ENCODE measurements at places on chromosomes 6 and 20. TPM values are rescaled to one million over a fixed set of nuclear protein-coding genes. Genes with fewer than 3 reads are reported as not detected.
A peak's percentile ranks its signal among the peaks of the same experiment; 100 is the strongest.

- DNase-seq = no peak
Observed at GRCh38 chr20:36848078-36848660, 27.8 kb upstream of the TLDC2 start.

DNA sequence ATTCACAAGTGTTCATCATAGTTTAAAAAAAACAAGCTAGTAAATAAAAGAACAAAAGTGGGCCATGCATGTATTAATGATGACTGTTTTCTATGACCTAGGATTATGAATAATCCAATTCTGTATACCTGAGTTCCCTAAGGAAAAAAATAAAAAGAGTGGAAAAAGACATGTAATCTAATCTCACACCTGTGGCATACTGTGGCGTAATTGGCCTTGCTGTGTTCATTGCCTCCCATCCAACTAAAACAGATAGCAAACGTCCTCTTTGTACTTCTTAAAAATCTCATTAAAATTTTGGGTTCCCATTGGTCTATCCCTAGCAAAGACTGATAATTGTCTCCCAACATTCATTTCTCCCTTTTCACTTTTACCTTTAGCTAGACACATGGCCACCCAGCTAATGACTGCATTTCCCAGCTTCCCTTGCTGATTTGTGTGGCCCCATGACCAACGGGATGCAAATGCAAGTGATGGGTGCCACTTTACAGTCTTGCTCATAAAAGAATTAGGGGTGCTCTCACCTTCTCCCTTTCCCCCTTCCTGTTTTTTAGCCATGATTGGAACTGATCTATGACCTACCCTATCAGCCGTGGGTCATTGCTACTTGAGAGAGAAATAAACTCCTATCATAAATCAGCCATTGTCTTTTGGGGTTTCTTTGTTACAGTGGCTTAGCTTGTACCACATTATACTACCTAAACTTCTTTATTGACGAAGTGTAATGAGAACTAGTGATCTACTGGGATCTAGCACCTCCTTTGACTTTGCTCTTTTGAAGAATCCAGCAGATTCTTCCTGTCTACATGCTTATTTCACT is 32.0 kb upstream of the TBC1D22B start:
- no peak for DNase-seq

GRCh38 chr6:169252505-169253189 is 999 bp downstream of the THBS2 start:
- no peak for DNase-seq

DNA sequence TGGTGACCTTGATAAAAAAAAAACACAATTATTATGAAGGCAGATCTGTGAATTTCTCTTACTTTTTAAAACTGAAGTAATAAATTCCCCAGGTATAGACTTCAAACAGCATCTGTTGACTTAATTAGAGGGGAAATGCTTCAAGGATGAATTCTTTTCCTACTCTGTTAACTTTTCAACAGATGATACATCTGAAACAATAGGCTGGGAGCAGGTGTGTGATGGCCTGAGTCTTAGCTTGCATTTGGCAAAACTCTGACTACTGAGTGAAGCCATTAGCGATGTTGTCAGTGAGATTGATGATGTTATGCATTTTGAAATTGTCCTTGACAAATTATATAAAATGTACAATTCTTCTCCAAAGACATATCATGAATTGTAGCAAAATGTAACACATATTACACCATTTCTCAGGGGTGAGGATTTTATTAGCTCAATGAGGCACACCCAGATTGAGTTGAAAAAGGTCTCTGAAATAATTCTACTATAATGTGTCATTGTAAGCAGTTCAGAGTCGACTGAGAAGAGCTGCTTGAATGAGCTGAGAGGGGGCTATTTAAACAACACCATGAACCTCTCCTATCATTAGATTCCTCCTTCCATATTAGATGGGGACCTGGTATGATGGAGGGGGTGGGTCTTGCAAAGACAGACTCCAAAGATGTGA is 39.6 kb upstream of the OGFRL1 start:
- DNase-seq = no peak

DNA sequence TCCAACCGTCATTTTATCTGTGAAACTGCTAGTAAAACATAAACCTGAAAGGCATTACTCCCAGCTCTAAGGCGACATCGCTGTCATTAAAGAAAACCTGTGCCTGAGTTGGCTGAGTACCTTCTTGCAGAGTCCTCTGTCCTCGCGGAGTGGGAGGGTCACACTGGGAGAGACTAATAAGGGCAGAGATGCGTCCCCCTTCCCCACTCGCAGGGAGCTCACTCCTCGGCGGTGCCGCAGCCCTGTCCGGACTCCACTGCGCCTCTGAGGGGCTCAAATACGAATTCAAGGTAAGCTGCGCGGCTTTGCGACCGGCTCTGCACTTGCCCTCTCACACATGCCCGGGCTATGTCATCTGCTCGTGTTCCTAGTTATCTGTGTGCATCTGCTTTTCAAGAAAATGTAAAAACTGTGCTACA is at the start of gene COL19A1:
Gene COL19A1, plus strand, starts transcription at position 206 of the 419 bp plus-strand sequence. CDS start 13,012 bp downstream, outside the sequence.
- peak; percentile 50 for DNase-seq

GRCh38 chr20:25051386-25052155 is 6.4 kb downstream of the ACSS1 start:
- no peak for DNase-seq

DNA sequence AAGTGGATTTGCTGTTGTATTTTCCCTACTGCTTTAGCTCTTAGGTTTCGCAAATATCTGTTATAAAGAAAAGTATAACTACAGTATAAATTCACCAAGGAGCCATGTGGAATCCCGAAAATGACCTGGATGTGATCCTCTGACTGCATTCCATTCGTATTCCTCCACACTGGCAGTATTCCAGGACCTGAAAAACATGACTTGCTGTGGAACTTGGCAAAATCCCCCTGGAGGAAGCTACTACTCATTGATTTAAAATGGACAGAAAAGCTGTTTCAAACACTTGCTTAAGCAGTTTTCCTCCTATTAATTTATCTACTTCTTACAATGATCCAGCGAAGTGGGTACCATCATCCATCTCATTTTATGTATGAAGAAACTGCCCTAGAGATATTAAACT is 13.3 kb upstream of the ENPP5 start:
- no peak for DNase-seq

DNA sequence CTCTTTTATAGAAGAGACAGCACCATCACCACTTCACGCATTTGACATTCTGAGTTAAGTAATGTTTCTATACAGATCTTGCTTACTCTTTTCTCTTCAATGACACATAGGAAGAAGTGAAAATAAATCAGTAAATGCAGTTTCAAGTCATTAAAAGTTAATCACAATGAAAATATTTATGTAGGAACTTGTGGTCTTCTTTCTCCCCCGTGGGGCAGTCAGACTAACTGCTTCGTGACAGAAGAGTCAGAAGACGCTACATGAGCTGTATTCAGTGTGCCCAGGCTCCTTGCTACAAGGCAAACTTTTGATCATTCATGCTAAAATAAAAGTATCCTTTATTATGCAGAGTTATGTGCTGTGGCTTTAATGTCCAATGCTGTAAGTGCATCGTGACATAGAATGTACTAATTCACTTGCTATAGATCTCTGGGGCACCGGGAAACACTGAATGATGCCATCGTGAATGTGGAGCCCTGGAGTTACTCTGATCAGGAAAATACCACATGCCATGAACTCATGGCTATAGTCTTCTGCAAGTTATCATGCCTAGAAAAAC is 117.8 kb upstream of the TRAF3IP2 start:
- no peak for DNase-seq

GRCh38 chr6:7243179-7243981 is 69.6 kb downstream of the SSR1 start:
- DNase-seq = peak; percentile 8

DNA sequence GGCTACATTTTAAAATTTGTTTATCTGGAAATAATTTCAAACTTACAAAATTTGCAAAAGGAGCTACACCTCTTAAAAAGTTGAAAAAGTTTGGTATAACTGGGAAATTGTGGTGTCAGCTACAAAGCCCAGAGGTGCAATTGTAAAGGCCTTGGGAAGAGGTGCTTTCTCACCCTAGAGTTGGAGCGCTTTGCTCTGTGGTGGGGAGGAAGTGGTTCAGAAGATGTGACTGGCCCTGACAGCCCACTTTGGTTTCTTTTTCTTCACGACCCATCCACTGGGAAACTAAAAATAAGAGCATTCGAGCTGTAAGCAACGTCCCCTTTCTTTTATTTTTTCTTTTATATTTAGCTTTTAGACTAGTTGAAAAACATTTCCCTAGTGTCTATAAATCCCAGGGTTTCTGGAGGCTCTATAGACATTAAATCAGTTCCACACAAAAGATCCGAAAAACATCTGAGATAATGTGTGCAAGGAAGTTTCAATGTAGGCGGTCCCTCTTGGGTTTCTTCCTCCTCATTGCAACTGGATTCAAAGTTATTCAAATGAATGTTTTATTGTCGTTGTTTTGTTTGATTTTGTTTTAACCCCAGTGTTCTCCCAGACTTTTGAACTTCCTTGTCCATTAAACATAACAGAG is 397.8 kb downstream of the KIF16B start:
- no peak for DNase-seq

DNA sequence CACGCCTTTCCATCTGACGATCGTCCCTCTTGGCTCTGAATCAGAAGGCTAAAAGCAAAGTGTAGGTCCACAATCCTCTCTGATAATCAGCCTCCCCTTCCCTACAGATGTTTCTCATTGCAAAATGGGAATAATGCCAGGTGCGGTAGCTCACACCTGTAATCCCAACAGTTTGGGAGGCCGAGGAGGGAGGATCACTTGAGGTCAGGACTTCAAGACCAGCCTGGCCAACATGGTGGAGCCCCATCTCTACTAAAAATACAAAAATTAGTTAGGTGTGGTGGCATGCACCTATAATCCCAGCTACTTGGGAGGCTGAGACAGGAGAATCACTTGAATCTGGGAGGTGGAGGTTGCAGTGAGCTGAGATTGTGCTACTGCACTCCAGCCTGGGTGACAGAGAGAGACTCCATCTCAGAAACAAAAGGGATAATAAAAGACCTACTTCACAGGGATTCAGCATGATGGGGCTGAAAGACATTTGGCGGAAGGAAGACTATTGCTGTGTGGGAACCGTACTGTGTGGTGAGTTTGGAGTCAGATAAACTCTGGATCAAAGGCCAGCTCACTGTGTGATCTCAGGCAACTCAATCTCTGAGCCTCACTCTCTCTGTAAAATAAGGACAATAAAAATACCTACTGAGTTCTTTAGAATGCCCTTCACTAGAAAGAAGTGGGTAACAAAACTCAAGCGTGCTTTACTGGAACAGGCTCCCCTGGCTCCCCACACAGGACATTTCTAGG is 15.9 kb upstream of the SLC9A8 start:
- no peak for DNase-seq

GRCh38 chr6:33298773-33299236 is at the start of gene RGL2:
RGL2 (minus strand) TSS chr6:33298942; CDS start chr6:33298610, 332 bp downstream.
- DNase-seq = peak; percentile 72

DNA sequence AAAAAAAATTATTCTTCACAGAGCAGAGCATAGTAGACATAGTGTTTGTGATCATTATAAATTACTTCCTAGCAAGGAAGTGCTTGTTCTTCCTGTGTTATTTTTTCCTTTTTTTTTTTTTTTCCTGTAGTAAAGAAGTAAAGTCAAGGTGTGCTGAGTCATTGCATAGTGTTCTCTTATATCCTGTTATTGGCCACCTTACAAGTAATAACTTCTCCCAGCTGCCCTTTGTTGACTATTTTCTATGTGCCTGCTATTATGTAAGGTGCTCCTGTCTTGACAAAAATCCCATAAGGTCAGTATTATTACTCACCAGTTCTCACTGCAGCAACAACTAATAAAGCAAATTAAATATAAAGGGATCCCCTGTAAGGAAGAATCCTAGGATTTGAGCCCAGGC is 195.3 kb downstream of the GJA1 start:
- DNase-seq = no peak

- DNase-seq = no peak
Observed at GRCh38 chr20:56925082-56925830, 296.1 kb downstream of the TFAP2C start.

DNA sequence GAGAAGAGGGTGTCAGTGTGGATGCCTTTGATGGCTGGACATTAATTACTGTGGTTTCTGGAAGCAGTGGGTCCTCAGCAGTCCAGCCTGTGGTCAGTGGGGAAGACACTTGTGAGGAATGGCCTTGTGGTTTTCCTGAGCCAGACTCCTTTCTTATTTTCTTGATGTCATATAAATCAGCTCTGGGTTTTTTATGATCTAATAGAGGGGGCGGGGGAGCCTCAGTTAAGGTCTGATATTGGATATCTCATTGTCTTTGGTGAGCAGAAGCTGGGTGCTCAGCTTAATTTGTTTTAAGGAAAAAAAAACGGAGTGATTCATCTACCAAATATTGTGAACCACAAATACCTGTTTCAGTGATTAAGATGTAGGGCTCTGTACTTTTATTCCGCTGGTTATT is 62.1 kb downstream of the OTOR start:
- DNase-seq = no peak

GRCh38 chr20:20568604-20569205 is 143.7 kb downstream of the RALGAPA2 start:
- no peak for DNase-seq

GRCh38 chr20:57323034-57323433 is 6.6 kb upstream of the SPO11 start:
- DNase-seq = no peak

The BPI gene
- not detected for total RNA-seq

The UNC5CL gene
- total RNA-seq = 1.4 TPM

The IL20RA gene
- total RNA-seq = not detected

The CLVS2 gene
- not detected for total RNA-seq

The CST2 gene
- not detected for total RNA-seq

The ADTRP gene
- 4.4 TPM for total RNA-seq

The ABHD12 gene
- 17.9 TPM for total RNA-seq

The NUS1 gene
- 29.0 TPM for total RNA-seq
